M059J (cell line): ENCODE measurements at places on chromosomes 12 and 14. TPM values are rescaled to one million over a fixed set of nuclear protein-coding genes. Genes with fewer than 3 reads are reported as not detected.

Gene FITM1
- total RNA-seq, result 0.27 TPM in 1 of 2 replicates, not detected in the other

Gene ACSS3
- total RNA-seq, result 1.4 and 2.6 TPM in 2 replicates

Gene OR10P1
- total RNA-seq, result not detected in 2 replicates

Gene SRGAP1
- 3.0 and 4.5 TPM in 2 replicates for total RNA-seq

Gene HOXC5
- 0.25 TPM in 1 of 2 replicates, not detected in the other for total RNA-seq

Gene PPP2R5E
- 26.5 and 28.9 TPM in 2 replicates for total RNA-seq

Gene NOVA1
- not detected in 2 replicates for total RNA-seq

Gene ST8SIA1
- 0.15 and 2.5 TPM in 2 replicates for total RNA-seq

Gene SLC5A8
- 0.05 TPM in 1 of 2 replicates, not detected in the other for total RNA-seq

Gene AKAP3
- total RNA-seq, result 1.1 and 2.0 TPM in 2 replicates

Gene PTHLH
- total RNA-seq, result 7.5 and 8.1 TPM in 2 replicates

Gene SAMD4A
- 3.8 and 7.7 TPM in 2 replicates for total RNA-seq
